ENCODE measurements at places on chromosomes 2 and 18. TPM values are rescaled to one million over a fixed set of nuclear protein-coding genes. Genes with fewer than 3 reads are reported as not detected.

SLC9A2 gene
- not detected for total RNA-seq

DES gene
- 5.0 TPM for total RNA-seq

BOLA3 gene
- total RNA-seq: 89.8 TPM

PLCD4 gene
- 0.67 TPM for total RNA-seq

FSHR gene
- not detected for total RNA-seq

NT5C1B gene
- total RNA-seq: not detected

ERICH2 gene
- total RNA-seq: not detected

CRYBA2 gene
- total RNA-seq: not detected
